NCI-H2081 treated with DMSO at 0.1 percent for 48 hours (cell line): ENCODE measurements at places on chromosomes 12 and 14.

- no peak for DNase-seq
These were observed 143.5 kb downstream of the RIMBP2 start for GRCh38 chr12:130572553-130572952.

- peak; percentile 81 for DNase-seq
These were observed 37.8 kb downstream of the PAH start for GRCh38 chr12:102879144-102879763.

GRCh38 chr12:54977155-54977554 lies 7.4 kb downstream of the TESPA1 start:
- no peak for DNase-seq

- no peak for DNase-seq
These were observed at the start of gene CACNB3 for GRCh38 chr12:48817873-48818830. TSS of gene CACNB3 (plus strand) at chr12:48818496. CDS start at chr12:48818930, 434 bp downstream.

- DNase-seq: no peak
These were observed 12.7 kb upstream of the CCDC177 start for GRCh38 chr14:69587389-69587788.

DNA sequence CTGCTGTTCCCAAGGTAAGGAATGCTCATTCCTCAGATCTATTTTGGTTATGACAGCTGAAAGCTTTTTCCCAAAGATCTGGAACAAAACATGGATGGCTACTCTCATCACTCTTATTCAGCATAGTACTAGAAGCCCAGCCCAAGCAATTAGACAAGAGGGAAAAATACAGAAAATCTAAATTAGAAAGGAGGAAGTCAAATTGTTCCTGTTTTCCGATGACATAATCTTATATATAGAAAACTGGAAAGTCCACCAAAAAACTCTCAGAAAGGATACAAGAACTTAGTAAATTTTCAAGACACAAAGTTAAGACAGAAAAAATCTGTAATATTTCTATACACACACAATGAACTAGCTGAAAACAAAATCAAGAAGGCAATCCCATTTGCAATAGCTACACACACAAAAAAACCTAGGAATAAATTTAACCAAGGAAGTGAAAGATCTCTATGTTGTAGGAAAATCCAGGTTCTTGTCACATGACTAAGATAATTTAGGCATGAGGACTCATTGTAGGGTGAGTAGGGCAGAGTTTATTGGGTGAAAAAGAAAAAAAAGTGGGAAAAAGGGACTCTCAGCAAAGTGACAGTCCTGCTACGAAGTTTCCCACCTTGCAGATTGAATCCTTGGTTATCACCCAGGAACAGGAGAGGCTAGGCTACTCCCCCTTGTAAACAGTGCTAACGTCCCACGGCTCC lies 28.6 kb upstream of the KLRB1 start:
- no peak for DNase-seq

DNA sequence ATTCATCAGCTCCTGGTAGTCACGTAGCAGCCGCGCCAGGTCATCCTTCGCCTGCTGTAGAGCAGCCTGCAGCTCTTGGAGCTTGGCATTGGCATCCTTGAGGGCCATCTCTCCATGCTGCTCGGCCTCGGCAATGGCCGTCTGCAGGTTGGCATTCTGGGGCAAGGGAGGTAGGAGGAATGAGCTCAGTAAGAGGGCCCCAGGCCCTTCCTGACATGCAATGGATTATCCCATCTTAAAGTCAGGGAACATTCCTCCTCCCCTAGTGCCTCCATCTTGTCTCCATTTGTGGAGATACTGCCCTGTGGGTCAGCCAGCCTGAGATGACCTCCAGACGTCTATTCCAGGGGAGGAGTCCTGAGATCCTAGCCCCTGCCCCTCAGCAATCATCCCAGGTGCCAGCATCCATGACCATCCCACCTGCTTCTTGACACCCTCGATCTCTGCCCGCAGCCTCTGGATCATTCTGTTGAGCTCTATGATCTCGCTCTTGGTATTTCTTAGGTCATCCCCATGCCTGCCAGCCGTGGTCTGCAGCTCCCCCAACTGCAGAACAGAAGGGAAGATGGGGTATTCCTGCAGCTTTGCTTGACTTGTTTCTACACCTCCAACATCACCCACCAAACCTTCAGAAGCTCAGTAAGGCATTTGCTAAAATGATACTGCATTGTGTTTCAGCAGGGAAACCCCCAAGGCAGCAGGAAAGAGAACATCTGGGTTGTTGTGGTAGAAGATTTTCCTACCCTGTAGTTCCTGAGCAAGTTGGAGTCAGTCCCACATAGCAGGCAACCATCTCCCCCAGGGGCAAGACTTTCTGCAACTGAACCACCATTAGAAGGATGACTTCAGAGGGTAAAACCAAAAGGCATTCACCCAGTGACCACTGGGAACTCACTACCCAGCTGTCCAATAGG lies 4.4 kb downstream of the KRT3 start:
- no peak for DNase-seq

DNA sequence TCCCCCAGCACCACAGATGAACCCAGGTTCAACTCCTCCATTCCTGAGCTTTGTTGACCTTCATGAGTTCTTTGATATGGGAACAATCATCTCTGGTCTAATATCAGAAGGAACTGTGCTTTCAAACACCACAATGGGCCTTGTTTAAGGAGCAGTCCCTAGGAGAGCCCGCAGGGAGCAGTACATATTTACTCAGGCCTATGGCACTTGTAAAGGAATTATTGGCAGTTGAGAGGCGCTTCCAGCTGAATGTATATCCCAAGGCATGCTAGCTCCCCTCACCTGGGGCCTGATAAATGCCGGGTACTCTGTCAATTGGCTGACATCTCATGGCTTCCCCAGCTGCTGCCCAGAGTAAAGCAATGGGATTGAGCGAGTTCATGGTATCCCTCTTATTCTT lies 76.2 kb downstream of the ZFP36L1 start:
- DNase-seq: no peak

- DNase-seq: no peak
These were observed 88.1 kb downstream of the NINJ2 start for GRCh38 chr12:575129-575502.

DNA sequence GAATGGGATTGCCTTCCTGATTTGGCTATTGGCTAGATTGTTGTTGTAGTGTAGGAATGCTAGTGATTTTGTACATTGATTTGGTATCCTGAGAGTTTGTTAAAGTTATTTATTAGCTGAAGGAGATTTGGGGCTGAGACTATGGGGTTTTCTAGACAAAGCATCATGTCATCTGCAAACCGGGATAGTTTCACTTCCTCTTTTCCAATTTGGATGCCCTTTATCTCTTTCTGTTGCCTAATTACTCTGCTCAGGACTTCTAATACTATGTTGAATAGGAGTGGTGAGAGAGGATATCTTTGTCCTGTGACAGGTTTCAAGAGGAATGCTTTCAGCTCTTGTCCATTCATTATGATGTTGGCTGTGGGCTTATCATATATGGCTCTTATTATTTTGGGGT lies 265.7 kb upstream of the MGAT4C start:
- no peak for DNase-seq

DNA sequence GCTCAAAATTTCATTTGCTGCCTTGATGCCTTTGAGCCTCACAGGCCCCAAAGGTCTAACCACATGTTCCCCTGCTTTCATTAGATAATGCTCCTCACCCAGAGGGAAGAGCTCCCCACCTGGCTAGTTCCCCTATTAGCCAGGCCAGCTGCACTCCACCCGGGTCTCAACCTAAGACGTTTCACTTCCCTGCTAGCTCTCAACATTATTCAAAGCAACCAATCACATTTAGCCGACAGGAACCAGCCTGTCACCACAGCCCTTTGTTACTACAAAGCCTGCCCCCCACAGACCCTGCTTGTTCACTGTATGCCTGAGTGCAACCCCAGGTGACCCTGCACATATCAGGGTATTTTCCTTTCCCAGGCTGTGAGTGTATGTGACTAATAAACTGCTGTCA lies 78.6 kb downstream of the SLC15A5 start:
- DNase-seq: no peak

GRCh38 chr14:54420478-54421142 lies 20.6 kb downstream of the CNIH1 start:
- DNase-seq: no peak

DNA sequence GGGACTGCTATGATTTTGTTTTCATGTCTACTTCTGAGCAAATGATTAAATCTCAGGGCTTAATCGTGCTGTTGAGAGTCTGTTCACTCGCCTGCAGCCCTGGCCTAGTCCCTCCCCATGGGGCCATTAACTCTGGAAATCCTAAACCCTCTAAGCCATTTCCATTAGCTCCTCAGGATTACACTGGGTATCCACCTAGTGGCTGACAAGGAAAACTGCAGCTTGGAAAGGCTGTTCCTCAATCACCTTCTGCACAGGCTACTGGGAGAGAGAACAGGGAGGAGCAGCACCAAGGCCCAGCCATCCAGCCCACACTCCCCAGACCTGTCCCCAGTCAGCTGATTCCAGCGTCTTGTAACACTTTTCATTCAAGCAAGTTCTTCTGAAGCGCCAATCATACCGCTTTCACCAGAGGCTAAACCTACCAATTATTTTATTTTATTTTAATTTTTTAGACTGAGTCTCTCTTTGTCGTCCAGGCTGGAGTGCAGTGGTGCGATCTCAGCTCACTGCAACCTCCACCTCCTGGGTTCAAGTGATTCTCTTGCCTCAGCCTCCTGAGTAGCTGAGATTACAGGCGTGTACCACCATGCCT lies 48.7 kb downstream of the NEUROD4 start:
- DNase-seq: no peak

- no peak for DNase-seq
These were observed 587.5 kb downstream of the BCL11B start for GRCh38 chr14:98684468-98684867.

DNA sequence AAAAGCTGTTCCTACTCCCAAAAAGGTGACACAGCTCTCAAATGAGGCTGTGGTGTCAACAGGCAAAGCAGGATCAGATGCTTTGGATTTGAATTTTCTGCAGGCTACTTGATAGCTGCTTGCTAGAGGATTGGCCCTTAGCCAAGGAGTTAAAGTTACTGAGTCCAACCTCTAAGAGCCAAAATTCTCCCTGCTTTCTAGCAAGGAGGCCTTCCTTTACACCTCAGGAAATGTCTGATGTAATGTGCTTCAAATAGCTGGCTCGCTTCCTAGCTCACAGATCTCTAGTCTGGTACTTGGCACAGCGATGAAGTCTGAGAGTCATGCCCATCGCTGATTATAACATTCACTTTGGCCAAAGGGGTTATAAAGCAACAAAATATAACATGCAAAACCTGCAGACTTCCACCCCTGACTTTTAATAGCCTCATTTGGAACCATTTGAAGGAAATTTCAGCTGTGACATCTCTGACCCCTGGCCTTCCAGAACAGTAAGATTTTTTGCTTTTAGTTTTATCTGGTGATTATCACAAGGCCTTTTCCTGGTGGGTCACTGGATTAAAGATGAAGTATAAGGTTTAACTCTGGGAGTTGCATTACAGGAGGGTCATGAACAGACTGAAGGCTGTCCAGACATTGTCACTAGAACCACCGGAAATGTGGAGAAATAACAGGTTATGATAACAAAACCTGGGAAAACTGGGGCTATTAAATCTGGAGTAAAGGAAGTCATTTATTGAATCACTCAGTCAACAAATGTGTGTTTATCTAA lies 189.7 kb downstream of the EPS8 start:
- no peak for DNase-seq

DNA sequence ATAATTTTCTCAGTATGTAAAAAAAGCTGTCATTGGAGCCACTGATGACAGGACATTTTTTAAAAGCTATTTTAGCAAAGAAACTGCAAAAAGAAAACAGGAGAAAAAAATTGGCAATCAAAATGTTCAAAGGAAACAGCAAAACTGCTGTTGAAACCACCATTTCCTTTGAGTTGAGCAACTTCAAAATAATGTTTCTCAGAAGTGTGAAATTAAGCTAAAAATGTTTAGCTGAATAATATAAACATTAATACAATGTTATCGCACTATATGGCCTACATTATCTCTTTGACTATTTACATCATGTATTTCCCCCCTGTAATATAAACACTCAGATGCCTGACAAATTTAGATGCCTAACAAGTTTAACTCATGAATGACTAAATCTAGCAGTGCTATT lies 23.4 kb upstream of the GLIPR1 start:
- no peak for DNase-seq

DNA sequence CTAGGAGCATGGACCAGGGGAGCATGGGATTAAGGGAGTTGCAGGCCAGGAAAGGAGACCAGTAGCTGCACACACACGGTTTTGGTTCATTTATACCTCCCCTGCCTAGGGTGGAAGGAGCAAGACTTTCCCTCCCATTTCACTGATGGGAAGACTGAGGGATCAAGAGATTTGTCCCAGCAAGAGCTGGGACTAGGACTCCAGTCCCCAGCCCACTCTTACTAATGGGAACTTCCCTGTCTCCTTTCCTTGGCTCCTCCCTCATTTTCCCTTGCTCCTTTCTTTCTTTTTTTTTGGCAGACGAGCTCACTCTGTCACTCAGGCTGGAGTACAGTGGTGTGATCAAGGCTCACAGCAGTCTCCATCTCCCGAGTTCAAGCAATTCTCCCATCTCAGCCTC lies 13.0 kb downstream of the SCNN1A start:
- DNase-seq: no peak

- no peak for DNase-seq
These were observed 148.5 kb downstream of the TMTC2 start for GRCh38 chr12:82835217-82835616.

GRCh38 chr14:24662753-24663152 lies 28.8 kb upstream of the GZMB start:
- no peak for DNase-seq
